K562 (cell line): ENCODE measurements at places on chromosomes 7 and 10.

- no peak for DNase-seq
Measured at GRCh38 chr7:37782166-37782565, 66.2 kb upstream of the NME8 start.

DNA sequence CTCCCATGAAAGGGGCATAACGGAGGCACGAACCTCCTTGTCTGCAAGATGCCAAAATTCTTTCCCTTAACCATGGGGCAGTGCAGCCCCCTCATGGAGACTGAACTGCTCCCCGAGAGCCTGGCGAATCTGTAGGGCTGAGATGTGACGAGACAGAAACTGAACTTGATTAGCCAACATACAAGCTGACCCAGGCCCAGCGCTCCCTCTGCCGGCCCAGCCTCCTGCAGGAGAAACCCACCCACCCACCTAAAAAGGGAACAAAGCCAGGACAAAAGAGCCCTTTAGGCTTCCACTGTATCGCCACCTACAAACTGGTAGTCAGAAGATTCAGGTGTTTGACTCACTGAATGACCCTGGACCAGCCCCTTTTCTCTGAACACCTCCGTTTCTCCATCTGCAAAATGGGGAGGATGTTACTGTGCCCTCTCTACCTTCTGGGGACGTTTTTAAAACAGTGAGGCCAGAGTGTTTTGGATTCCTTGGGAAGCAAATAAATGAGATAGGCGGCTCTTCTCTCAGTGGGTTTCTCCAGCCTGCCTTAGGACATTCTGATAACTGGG, 58.4 kb downstream of the C10orf105 start:
- no peak for DNase-seq

GRCh38 chr10:46033602-46034011, 3.2 kb upstream of the NCOA4 start:
- DNase-seq: no peak

DNA sequence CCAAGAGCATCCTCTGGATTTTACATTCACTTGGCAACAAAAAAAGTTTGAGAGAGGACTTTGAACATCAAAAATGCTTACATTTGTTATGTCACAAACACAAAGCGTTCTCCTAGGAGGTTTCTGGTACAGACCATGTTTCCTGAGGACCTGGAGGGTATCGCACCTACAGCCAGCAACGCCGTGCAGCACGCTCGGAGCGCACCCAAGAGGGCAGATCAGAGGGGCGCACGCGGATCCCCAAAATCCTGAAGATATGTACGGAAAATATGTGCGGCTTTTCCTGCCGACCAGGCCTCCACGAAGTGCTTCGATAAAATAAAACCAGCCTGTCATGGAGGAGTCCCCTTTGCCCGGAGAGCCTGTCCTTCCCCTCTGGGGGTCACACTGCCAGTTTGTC, 454.9 kb downstream of the DNAJB6 start:
- DNase-seq: no peak

- peak; percentile 67 for DNase-seq
Measured at GRCh38 chr10:79202188-79203013, 133.6 kb downstream of the ZMIZ1 start.

DNA sequence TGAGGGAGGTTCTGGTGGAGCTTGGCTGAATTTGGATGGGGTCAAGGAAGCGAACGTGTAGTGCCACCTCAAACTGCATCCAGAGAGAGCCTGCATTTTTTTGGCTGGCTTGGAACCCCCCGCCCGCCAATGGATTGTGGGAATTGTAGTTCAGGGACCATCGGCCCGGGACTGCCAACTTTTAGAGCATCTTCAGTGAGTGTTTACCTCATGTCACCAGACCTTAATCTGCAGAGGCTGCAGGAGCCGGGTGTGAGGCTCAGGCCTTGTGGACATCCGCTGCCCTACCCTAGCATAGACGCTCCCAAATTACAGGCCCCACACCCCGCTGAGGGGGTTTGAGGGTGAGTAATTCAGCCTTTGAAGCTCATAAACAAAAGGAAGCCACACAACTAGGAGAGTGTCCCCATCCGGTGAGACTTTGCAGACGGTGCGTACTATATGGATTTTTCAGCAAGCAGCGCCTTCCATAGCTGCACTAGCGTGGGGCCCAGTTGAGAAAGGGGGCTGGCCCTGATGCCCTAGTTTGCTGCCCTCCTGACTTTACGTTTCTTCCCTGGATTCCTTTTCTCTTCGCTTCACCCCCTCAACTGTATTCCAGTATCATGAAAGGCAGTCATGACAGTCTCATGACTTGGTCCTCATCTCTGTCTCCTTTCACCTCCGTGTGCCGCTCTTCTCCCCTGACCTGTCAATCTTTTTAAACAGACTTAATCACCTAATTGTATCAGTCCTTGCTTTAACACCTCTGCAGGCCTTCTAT, 717 bp downstream of the CNPY4 start:
- peak; percentile 73 for DNase-seq

DNA sequence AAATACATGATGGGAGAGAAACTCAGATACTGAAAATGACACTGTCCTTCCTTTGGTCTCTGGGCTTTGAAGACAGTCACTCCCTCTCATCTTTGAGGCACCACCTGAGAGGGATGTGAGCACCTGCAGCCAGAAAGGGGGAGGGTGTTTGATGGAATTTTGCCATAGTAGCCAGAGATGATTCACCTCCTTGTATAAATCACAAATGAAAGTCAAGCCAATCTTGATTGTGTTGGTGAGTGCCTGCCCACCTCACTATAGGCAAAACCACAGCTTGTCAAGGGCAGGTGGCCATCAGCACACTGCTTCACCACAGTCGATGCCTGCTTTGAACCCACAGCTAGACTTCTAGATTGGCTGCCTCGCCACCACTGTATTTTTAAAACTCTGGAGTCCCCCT, 48.2 kb downstream of the PON1 start:
- no peak for DNase-seq

DNA sequence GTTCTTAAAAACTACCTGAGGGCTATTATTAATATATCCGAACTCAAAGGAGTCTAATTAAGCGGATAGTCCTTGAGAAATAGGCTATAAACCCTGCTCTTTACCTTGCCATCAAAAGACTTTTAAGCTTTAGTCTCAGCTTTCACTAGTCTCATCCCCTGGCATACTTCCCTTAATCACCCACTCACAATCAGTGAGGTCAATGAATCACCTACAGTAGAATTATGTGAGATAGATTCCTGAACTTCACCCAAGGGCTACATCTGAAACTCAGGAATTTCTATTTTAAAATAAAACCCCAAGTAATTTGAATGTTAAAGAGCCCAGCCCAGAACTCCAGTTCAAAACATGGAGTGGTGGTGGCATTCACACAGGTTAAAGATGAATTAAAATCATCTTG, 108.7 kb downstream of the ETV1 start:
- no peak for DNase-seq

- DNase-seq: no peak
Measured at GRCh38 chr10:101040061-101040460, 9.0 kb downstream of the SFXN3 start.

GRCh38 chr10:126042354-126042753, 146.0 kb downstream of the FANK1 start:
- no peak for DNase-seq

- no peak for DNase-seq
Measured at GRCh38 chr7:115127399-115128021, 205.6 kb downstream of the MDFIC start.

DNA sequence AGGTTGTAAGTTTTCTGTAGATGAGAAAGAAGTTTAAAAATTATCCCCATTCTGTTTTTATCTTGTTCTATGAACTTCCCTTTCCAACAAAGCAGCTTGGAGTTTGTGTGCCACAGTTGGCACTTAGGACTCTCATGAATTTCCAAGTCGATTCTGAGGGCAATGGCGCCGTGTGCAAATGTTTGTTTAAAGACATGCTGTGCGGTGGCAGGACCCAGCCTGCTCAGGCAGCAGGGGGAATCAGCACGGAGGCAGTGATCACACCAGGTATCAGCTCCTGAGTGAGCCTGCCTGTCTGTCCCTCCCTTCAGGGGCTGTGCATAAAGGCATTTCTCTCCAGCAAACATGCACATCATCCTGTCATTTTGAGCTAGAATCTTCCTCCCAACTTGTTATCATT, 109.8 kb upstream of the WDR11 start:
- DNase-seq: no peak

DNA sequence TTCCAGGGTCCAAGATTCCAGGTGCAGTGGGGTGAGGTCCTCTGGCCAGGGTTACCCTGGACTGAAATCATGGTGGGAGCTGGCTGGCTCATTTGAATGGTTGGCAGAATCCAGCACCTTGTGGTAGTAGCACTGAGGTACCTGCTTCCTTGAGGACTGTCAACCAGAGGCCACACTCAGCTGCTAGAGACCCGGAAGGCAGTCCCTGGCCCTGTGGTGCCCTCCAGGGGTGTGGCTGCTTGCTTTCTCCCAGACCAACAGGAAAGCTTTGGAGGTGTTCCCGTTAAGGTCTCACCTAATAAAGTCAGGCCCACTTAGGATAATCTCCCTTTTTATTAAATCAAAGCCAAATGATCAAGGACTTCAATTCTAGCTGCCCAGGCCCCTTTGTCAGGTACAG, 107.7 kb upstream of the GDF10 start:
- no peak for DNase-seq

- DNase-seq: no peak
Measured at GRCh38 chr10:82961864-82962263, 1086.9 kb downstream of the NRG3 start.

DNA sequence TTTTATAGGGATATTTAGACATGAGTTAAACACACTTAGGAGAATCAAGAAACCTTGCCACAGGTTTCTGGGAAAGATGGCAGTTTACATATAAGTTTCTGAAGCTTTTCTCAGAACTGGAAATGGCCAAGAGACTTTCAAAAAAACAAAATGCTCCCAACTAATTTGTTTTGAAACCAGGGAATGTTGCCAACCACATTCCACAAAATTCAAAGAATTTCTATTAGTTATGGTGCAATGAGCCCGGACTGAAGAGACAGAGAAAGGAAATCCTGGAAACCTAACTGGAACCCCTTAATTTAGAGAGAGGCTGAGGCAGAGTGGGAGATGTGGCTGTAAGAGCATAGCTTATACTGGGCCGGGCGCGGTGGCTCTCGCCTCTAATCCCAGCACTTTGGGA, 128.5 kb downstream of the PTEN start:
- DNase-seq: no peak

- DNase-seq: no peak
Measured at GRCh38 chr7:151804756-151805155, 72.2 kb downstream of the PRKAG2 start.

- DNase-seq: no peak
Measured at GRCh38 chr7:39623732-39624441, 515 bp downstream of the RALA start.

DNA sequence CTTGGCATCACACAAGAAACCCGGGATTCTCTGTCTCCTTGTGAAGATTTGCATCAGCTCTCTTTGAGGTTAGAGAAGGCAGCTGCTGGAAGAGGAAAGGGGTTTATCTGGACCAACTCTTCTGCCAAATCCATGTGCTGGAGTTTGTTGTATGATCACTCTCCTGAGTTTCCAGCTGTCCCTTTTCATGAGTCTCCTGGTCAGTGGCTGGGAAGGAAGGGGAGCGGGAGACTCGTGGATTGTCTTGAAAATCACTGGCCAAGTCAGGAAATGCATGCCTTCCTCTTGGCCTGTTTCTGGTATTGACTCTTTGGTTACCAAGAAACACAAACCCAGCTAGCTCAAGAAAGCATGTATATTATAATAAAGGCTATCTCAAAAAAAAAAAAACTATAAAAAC, 38.8 kb downstream of the TACR2 start:
- no peak for DNase-seq
